Spinal cord (tissue), 10 donors: ENCODE measurements at places on chromosomes 6 and 20.

DNA sequence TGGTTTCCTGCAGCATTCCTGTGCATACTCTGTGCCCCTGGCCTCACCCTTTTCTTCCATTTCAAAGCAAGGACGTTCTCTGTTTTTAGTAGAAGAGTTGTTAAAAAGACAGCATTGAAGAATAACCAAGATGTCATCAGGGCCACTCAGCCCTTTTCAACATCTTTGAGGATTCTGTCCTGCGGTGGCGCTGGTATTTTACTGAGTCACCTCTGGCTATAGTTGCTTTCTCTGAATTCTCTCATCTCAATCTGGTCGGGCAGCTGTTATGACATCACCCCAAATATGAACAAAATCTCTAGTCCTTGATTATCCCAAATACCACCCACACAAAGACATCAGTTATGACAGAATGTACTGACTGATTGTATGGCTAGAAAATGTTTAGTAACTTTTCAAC, 204.2 kb downstream of the GRIK2 start:
- DNase-seq, result no peak

GRCh38 chr20:50762435-50763220, 31.2 kb downstream of the PARD6B start:
- peak; percentile 67 for DNase-seq

- DNase-seq, result no peak
These were observed 60.2 kb downstream of the EZR start for GRCh38 chr6:158758941-158759479.

GRCh38 chr6:12909833-12910232, 193.3 kb downstream of the PHACTR1 start:
- DNase-seq, result no peak

DNA sequence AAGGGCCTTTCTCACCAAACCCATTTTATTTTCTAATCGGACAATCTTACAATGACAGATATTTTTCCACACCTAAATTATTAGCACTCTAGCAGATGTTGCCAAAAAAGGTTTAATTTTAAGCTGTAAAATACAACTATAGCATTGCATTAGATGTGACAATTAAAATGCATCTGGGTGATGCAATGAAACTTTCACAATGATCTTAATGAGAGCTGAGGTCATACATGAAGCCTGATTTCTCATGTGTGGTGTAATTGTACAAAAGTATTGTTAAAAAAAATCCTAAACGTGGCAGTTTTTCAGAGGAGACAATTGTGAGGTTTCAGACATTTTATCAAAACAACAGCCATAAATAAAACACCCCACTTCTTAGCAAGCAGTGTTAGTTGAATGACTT, 606.0 kb downstream of the HDGFL1 start:
- no peak for DNase-seq

- DNase-seq, result no peak
These were observed 70.0 kb upstream of the CD2AP start for GRCh38 chr6:47407300-47408281.

DNA sequence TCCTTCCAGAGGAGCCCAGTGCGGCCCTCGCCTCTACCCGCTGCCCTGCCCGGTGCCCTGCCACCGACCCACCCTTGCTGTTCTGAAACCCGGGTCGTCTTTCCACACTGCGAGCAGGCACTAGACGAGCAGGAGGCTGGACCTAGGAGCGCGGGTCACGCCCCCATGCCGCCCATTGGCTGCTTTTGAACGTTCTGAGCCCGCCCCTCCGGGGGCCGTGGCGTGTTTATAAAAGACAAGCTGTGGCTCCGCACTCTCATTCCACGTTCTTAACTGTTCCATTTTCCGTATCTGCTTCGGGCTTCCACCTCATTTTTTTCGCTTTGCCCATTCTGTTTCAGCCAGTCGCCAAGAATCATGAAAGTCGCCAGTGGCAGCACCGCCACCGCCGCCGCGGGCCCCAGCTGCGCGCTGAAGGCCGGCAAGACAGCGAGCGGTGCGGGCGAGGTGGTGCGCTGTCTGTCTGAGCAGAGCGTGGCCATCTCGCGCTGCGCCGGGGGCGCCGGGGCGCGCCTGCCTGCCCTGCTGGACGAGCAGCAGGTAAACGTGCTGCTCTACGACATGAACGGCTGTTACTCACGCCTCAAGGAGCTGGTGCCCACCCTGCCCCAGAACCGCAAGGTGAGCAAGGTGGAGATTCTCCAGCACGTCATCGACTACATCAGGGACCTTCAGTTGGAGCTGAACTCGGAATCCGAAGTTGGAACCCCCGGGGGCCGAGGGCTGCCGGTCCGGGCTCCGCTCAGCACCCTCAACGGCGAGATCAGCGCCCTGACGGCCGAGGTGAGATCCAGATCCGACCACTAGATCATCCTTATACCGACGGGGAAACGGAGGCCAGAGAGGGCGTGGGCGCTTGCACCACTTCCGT, at the start of gene ID1:
ID1 (plus strand) TSS at position 259 of the 871 bp plus-strand sequence; CDS start at position 358, 99 bp downstream.
- DNase-seq, result peak; percentile 98
